Activated CD8-positive, alpha-beta memory T cell treated with anti-CD3 and anti-CD28 coated beads for 4 hours (primary cell): ENCODE measurements at places on chromosomes 4 and X.

GRCh38 chr4:188154668-188155405, 15.6 kb downstream of the TRIML1 start:
- no peak for DNase-seq

GRCh38 chrX:70231666-70232065, 2.8 kb upstream of the AWAT1 start:
- DNase-seq, result no peak

- no peak for DNase-seq
Observed at GRCh38 chr4:154714339-154715040, 29.3 kb upstream of the LRAT start.

DNA sequence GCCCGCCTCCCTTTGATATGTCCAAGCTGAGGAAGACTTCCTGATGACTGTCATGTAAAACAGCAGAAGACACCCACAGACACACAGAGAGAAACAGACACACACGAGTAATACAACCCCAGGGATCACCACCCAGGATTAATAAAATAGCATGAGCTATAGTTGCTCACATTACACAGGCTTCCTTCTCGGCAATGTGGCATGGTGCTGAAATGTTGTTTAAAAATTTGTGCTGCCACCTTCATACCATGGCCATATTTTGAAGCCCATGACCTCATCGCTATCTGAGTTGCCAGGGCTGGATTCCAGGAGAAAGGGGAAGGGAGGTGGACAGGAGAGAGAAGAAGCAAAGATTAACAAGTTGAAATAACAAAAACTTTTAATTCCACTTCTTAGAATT, 111.7 kb downstream of the SYNPO2 start:
- no peak for DNase-seq

DNA sequence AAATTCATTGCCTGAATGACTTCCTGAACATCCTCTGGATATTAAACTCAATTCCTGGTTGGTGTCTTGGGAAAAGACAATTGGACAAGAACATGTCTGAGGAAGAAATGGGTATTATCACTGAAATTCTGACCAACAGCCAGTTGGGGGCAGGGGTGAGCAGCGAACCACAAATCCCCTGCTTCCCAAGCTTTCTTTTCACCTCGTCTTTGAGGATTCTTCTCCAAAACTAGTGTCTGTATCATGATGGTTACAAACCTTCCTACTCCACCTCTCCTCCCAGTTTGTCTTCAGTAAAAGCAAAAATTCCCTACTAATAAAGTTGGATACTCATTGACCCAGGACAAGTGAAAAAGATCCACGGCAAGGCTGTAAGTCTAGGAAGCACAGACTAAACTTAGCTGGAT, 48.3 kb upstream of the WDR1 start:
- no peak for DNase-seq

DNA sequence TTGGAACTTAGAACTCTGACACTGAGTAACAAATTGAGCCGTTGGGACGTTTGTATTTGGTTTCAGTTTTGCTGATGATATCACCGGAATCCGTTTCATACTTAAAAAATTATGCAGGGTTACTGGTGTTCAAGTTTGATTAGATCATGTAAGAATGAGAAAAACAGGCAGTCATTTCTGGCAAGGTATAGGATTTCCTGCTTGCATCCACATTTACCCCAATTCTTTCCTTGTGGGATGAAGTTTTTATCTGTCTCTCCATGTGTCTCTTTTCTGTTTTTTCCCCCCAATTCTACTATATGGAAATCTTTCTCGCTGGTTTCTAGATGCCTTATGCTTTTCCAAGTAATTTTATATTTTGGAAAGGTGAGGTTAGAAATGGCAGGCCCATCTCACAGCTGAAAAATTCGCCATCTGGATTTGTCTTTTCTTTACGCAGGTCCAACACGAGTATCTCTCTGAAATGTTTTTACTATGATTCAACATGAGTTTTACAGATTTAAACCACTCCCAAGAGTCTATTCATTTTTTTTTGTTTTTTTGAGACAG, 197.9 kb downstream of the SHOX start:
- DNase-seq, result no peak

- DNase-seq, result no peak
Observed at GRCh38 chr4:138138774-138139173, 103.4 kb downstream of the SLC7A11 start.

DNA sequence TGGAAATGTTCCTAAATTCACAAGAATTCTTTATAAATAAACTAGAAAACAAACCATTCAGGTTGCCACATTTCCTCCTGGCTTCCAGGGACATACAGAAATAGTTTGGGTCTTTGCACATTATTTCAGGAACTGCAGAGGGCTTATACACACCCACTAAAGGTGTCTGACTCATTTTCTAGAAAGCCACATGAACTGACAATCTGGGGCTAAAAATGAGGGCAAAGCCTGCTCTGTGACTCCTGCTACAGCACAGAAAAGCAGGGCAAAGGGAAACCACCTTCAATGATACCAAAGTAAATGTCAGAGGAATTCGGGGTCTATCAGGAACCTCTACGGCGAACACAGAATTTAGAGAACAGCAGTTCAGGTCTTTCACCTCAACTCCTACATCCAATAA, 112.2 kb upstream of the MAP3K15 start:
- no peak for DNase-seq

GRCh38 chr4:5878359-5878758, 14.5 kb downstream of the CRMP1 start:
- DNase-seq, result no peak

DNA sequence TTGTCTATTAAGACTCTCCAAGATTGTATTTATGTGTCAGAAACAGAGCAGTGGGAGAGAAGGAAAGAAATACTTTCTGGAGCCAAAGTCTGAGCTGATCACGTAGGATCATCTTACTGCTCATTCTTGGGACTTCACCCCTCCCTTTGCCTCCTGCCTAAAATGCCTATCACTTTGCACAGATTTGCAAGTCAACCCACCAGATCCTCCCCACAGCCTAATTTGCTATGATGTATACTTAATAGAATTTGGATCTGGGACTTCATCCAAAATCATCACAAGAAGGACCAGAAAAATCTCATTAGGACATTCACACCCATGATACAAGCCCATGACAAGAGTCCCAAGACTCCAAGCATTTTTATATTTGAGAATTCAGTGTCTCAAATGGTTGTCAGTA, 290.2 kb downstream of the FBXW7 start:
- DNase-seq, result no peak

GRCh38 chrX:78545233-78545632, 113.9 kb downstream of the RTL3 start:
- DNase-seq, result no peak
